Coronary artery (tissue), 2 donors: ENCODE measurements at places on chromosomes 6 and 20.

DNA sequence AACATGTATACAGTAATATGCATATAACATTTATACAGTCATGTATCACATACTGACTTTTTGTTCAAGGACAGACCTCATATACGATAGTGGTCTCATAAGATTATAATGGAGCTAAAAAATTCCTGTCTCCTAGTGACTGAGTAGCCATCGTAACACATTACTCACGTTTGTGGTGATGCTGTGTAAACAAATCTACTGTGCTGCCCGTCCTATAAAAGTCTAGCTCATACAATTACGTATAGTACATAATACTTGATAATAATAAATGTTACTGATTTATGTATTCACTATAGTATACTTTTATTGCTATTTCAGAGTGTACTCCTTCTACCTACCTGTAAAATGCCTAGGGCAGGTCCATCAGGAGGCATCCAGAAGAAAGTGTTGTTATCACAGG is 17.4 kb downstream of the SERAC1 start:
- DNase-seq: no peak

DNA sequence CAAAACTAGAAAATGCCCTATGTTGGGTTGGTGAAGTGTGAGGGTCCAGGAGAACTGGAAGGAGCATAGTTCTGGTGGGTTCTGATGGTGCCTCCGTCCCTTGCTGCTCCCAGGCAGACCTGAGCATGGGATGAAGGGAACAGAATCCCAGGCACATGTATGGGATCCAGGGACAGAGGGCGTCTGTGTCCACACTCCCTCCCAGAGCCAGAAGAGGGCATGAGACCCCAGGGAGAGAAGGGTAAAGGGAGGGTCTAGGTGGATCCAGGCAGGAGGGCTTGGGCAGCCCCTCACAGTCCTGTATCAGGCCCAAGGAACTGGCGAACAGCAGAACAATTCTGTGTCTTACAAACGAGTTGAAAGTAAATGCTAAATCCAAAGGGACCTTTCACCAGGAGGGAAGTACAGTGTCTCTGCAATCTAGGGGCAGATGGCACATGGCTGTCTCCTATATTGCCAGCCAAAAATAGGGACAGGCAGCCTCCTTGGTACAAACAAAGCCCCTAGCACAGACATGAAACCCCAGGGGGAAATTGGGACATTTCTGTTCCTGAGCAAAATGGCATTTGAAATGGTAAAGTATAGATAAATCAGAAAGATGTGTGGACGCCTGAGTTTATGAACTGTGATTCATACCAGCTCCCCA is 2.5 kb upstream of the BPIFA1 start:
- DNase-seq: no peak

- no peak for DNase-seq
Observed at GRCh38 chr20:41540459-41540858, 77.7 kb downstream of the CHD6 start.

DNA sequence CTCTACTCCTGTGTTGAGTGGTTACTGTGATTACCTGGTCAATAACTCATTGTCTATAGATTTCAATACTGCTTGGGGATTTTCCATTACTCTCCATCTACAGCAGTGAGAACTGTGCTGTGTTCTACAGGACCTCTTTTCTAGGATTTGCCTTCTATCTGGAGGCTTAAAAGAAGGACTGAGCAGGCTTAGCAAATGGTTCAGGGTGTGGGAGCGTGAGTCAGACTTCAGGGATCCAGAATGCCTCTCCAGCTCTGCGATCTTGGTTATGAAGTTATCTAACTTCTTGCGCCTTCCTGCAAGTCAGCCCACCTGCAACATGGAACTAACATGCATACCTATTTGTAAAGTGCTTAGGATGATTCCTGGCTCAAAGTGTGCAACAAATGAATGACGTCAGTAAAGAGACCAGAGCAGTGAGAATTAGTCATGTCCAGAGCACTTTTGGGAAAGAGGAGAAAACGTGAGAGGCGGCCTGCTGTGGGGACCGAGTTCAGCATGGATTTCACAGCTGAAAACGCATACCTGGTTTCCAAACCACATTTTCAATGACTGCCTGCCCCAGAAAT is 610.1 kb upstream of the CDH4 start:
- no peak for DNase-seq

DNA sequence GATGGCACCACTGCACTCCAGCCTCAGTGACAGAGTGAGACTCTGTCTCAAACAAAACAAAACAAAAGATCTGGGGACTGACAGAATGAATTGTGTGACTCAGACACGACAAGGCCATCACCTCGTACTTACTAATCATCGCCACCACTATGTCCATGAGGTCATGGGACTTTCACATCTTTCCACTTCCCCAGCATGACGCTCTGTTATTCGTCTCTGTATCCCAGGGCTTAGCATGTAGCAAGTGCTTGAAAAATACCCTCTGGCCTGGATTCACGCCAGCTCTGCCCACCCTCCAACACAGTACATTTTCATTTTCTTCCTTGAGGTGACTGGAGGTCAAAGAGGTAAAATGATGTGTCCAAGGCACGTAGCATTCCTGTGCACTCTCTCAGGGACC is 27.8 kb downstream of the FGD2 start:
- DNase-seq: no peak

GRCh38 chr6:125340991-125341390 is 39.2 kb upstream of the HDDC2 start:
- no peak for DNase-seq

DNA sequence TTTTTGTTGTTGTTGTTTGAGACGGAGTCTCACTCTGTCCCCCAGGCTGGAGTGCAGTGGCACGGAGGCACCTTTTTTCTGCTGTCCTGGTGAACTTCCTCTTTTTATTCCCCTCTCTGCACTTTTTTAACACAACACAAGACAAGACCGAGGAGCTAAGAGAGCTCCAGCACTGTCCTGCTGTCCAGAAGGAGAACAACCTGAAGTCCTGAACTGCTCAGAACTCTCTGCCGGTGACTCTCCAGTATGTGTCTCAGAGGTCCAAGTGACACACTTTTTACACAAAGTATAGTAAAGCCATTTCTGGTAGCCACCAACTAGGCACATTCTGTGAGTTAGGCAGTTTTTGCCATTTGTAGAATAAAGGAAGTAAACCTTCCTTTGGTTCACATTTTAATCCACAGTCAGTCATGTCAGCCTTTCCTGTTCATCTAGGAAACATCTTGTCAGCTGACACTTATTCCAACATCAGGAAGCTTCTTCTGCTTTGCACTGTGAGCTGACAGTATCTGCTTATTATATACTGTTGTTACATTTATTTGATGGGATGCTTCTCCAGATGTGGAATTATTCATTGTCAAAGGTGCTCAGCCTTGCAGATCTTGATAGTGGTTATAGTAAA is 28.1 kb upstream of the TXNDC5 start:
- no peak for DNase-seq

DNA sequence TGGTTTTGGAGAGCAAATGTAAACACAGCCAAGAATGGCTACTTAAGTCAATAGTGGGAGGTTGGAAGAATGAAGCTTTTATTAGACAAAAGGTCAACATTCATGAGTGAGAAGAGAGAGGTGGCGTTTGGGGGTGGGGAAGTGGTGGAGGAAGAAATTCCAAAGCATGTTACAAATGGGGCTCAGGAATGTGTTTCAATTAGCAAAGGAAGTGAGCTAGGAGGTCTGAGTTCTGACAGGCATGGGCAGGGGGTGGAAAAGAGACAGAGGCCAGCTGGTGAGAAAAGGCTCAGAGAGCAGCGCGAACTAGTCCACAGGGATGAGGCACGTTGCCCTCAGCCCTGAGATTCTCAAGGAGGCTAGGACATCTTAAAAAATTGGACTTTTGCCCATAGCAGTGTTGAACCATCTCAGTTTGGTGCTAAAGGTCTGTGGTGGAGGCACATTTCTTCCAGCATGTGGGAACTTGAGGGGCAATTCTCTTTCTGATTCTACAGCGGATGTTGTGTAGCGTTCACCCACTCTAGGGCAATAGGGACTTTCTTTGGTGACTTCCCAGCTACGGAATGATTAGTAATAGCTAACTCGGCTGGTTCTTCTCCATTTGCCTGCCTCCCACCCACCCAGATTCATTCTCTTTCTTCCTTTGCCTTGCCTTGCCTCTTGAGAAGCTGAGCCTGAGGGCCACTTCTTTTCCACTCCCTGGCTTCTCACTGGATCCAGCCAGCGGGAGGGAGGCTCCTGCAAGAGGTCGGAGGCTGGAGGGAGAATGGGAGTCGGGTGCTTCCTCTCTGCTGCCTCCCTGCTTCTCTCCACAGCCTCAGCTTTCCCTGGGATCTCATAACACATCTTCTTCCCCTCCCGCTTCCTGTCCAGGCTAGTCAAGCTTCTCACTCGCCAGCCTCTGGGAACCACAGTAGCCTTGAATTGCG is 45.1 kb upstream of the NEDD9 start:
- no peak for DNase-seq

DNA sequence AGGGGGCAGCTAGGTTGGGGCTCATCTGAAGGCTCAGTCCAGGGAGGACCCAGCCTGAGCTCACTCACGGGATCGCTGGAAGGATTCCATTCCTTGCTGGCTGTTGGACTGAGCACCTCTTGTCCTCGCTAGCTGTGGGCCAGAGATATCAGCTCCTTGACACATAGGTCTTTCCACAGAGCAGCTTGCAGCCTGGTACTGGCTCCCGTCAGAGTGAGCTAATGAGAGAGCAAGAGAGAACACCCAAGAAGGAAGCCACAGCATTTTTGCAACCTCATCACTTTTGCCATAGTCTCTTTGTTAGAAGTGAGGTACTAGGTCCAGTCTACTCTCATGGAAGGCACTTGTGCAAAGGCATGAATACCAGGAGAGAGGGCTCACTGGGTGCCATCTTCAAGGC is 179.9 kb downstream of the CDC5L start:
- peak; percentile 68 for DNase-seq

GRCh38 chr6:158870649-158870957 is 51.4 kb upstream of the EZR start:
- no peak for DNase-seq

DNA sequence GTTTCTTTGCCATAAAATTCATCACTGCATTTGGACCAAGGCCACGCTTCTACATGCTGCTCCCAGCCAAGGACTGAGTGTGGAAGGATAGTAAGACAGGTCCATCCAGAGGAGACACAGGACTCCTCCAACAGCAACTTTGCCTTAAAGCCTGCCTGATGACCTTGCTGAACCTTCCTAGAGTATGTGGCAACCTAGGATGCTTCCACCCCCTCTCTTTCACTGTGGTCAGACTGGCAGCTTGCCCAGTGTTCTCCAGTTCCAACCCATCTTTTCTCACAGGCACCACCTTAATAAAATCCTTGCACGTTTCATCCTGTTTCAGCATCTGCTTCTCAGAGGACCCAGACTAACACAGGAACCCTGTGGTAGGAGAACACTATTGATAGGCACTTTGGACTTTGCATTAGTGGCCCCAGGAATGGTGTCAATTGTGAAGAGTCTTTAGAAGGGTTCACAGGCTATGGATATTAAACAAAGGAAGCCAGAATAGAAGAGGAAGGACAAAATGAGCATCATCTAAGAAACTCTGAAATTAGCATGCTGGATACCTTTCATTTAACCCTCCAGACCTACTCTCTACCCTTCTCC is 2.4 kb upstream of the PKHD1 start:
- no peak for DNase-seq

GRCh38 chr20:38011696-38012095 is 21.6 kb downstream of the TTI1 start:
- DNase-seq: no peak

- no peak for DNase-seq
Observed at GRCh38 chr20:13102237-13102636, 93.5 kb downstream of the SPTLC3 start.

DNA sequence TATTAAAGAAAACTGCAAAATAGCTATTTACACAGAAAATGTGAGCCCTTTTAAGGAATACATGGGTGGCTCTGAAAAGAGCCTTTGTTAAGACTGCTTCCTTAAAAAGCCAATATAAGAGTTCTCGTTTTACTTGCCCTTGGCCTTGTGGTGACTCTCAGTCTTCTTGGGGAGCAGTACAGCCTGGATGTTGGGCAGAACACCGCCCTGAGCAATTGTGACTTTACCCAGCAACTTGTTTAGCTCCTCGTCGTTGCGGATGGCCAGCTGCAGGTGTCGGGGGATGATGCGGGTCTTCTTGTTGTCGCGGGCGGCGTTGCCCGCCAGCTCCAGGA is 111.5 kb downstream of the HFE start:
- DNase-seq: no peak

DNA sequence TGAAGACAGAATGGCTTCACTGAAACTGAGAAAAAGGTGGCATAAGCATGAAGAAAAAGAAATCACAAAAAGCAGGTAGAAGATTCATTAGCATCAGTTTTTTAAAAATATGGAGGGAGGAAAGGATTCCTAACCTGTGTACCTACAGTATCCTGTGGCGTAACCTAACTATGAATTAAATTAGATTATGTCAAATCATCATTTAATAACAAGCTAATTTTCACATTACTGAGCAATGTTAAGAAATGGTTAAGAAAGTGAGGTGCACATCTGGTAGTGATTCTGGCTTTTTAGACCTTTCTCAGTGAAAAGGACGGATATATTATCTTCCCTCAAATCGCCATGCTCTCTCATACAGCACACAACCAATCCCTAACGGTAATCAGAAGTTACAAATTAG is 12.5 kb downstream of the CD164 start:
- DNase-seq: no peak

DNA sequence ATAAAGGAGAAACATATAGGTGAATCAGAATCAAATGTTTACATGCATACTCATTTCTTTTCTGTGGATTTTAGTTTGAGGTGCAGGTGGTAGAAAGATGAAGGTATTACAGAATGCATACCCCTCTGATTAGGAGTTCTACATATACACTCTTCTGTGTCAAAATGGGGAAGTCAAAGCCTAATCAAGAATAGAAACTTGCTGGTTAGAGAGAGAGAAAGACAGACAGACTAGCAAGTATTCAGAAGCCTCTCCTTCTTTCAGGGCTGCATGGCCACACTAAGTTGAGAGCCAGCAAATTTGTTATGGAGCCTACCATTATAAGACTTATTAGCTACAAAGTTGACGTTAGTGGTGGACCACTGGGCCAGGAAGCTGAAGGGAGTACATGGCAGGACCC is 358.3 kb upstream of the EYS start:
- no peak for DNase-seq

DNA sequence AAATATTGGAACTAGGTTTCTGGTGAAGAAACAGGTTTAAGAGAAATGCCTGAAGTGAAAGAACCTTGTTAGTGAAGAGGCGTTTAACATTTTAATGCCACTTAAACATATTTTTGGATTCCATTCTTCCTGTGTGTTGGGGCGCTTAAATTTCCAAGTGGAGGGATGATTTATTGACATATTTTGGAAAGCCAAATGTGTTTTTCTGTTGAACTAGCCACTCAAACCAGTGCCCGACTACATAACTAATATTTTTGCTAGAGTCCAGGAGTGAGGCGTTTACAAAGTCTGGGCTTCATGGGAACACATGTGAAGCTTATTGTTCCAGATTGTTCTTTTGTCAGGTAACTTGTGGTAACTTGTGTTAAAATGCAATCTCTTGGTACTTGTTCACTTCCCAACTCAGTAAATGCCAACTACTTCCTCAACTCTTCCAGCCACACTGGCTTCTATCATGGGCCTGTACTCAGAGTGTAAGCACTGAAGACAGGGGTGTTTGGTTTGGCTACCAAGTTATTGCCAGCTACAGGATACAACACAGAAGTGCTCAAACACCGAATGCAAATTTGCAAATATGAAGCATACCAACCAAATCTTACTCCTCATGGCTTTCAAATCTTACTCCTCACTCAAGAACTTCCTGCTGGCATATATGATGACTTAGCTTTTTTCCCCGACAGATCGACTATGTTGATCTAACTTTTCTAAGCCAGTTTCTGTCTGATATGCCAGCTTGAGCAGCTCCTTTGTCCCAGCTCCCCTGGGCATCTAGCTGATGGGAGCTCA is 2.0 kb upstream of the ZNFX1 start:
- DNase-seq: no peak
